ENCODE measurements at places on chromosomes 5 and 9. TPM values are rescaled to one million over a fixed set of nuclear protein-coding genes. Genes with fewer than 3 reads are reported as not detected.

Gene PCAT7
- not detected for total RNA-seq

Gene SUB1
- 414 TPM for total RNA-seq

Gene PCDHB15
- not detected for total RNA-seq

Gene SURF6
- 31.8 TPM for total RNA-seq

Gene ECM2
- total RNA-seq = not detected

Gene PKD2L2
- not detected for total RNA-seq

GRCh38 chr5:143354025-143354424 lies 49.5 kb downstream of the NR3C1 start:
- no peak for DNase-seq

GRCh38 chr5:124179819-124180218 lies 566.6 kb downstream of the ZNF608 start:
- DNase-seq = no peak

DNA sequence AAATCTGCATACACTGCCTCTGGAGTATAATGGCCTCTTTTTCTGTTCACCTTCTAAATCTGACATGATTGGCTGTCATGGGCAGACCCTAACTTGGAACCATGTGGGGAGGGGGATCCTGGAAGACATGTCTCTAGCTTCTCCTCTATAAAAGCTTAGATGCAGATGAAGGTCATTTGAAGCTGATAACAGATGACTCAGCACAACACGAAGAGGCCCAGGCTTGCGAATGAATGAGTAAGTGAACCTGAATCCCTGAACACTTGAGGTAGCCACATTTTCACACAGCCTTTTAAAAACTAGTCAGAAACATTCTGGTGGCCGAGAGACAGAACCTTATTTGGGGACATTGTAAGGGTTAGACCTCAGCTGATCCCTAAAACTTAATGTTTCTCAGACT lies 282.6 kb downstream of the ELAVL2 start:
- DNase-seq = no peak

- DNase-seq = no peak
Observed at GRCh38 chr5:119919279-119919678, 289.9 kb downstream of the FAM170A start.

- no peak for DNase-seq
Observed at GRCh38 chr5:65262649-65263059, 219.1 kb downstream of the ADAMTS6 start.

DNA sequence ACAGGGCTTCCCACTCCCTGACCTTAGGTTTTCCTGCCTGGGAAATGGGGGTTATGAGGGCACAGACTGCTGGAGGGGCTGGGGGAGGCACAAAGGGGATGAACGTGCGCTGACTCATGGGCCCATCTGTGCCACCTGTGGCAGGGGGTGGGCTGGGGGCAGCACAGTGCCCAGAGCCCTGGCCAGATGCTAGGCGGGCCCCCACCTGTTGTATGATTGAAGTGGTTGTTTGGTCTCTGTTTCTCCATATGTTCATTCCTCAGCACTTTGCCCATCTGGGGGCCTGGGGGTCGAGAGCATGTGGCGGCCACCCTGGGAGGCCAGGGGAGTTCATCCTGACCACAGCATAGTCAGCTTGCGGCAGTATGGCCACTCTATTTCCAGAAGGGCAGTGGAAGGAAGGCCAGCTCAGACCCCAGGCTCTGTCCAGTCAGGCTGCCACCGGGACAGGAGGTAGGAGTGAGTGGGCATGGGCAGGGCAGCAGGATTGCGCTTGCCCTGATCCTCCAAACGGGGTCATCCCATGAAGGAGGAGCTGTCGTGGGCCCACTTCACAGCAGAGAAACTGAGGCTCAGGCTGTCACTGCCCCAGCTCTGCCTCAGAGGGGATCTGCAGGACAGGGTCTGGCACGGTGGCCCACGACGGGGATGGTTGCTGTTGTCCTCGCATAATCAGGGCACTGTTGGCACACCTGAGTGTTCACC lies 841 bp upstream of the NINJ1 start:
- no peak for DNase-seq

DNA sequence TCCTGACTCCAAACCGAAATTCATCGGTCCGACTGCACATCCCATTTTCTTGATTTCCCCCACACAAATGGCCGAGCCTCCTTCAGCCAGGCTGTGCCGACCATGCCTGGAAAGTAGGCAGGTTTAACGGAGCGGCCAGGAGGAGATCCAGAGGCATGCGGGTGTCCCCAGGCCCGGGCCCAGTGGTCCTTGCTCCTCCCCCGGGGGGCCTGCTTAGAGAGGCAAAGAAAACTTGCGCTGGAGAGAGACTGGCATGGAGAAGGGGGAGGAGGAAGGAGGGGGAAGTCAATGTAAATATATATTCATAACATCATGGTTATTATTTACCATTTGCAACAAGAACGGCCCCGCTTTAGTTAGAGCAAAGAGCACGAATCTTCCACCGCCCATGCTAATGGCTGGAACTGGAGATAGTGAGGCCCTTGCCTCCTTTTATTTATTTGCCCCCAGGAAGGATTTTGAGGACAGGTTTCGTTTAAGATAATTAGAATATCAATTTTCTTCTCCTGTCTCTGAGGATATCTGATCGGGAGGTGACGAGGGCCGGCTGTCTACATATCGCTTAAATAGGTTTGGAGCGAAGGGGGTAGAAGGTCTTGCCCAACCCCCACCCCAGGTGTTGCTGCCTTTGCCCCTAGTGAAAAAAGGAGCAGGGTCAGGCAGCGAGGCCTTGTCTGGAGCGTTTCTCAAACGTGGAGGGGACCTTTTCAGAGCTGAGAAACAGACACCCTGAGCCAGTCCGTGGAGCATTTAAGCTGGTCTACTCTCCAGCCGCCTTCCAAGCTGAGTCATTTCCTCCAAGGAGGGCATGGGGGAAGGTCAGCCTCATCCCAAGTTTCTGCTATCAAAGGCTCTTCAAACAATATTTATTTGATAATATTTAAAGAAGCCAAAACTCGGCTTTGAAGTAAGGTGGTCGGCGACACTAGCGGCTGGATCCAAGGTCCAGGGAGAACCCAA lies 2.5 kb downstream of the BARHL1 start:
- no peak for DNase-seq

- DNase-seq = no peak
Observed at GRCh38 chr5:2442496-2443354, 308.8 kb downstream of the IRX2 start.

GRCh38 chr5:172243302-172243701 lies 40.3 kb downstream of the UBTD2 start:
- peak; percentile 12 for DNase-seq

DNA sequence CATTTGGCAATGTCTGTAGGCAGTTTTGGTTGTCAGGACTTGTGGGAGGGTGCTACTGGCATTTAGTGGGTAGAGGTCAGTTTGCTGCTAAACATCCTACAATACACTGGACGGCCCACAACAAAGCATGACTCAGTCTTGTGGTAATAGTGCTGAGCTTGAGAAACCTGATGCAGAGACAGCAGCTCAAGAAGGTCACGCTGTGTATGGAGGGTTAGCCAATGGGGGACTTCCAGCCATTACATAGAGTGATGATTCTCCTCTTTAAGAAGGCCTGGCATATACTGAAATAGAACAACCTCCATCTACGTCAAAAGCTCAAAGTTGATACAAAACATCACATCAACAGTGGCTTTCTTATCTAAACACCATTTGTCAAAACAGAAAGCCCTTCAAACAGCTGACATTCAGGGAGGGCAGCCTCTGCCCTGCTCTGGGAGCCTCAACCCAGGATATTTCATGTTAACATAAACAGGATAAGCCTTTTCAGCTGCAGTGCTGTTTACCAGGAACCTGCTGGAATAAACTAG lies 143.0 kb downstream of the GPBP1 start:
- no peak for DNase-seq

GRCh38 chr5:94562327-94562971 lies 56.0 kb downstream of the KIAA0825 start:
- DNase-seq = no peak

DNA sequence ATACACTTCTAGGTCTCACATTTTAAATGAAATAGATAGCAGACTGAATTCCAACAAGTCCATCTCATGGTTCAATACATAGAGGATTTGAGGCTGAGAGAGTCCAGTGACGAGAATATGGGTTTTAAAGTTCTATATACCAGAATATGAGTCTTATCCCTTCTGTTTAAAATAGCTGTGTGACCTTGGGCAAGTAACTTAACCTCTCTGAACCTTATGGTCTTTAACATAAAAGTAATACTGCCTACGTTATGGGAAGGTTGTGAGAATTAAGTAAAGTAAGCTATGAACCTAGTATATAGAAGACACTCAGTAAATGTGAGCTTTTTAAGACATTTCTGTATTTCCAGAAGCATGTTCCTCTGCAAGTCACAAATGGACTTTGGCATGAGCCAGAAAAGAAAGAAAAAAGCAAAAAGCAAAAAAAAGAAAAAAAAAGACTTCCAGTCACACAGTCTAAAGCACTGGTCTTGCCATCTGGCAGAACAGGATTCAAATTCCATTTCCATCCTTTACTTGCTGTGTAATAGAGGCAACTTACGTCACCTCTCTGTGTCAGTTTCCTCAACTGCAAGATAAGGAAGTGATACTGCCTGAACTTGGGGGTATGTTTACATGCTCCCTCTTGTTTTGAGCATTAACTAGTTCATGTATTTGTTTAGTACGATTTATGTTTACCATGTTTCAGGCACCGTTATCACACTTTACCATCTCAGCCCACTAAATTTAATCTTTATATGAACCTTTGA lies 248.2 kb downstream of the TRIM32 start:
- DNase-seq = no peak
